D721Med (cell line): ENCODE measurements at places on chromosomes 4 and X.

DNA sequence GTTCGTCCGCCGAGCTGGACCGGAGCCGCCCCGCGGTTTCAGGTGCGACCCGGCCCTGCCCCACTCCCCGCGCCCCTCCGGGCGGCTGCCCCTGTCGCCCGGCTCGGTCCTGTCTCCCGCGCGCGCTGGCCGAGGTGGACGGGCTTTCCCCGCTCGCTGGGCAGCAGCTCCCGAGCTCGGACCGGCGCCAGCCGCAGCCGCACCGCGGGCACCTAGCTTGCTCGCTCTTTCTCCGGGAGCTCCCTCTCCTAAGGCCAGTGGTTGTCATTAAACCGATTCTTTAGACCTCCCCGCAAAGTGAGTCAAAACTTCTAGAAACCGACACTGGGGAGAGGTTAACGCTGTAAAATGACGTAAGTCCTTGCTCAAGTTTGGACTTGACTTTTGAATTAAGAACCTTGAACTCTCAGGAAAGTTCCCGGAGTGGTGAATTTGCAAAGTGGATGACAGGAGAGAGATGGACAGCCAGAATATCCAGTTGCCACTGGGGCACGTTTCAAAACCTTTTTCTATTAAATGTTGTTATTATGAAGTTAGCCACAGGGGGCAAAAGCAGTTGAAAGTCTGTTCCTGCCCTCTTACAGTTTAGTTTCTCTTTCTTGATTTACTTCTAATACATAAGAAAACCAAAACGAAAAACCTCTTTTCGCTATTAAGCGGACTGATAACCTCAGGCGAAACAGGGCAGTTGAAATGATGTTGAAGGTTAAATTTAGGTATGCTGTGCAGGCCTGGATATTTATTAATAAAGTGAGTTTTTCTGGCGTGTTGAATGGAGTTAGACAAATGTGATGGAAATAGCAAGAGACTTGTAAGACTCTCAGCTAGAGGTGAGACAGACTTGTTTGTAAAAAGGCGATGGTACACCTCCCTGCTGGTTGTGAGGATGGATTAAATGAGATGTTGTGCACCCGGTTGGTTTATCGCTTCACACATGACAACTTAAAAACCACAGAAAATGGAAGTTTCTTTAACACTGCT lies 847 bp downstream of the PI4K2B start:
- DNase-seq = no peak

- DNase-seq = no peak
Measured at GRCh38 chr4:156710365-156711192, 261.0 kb downstream of the PDGFC start.

DNA sequence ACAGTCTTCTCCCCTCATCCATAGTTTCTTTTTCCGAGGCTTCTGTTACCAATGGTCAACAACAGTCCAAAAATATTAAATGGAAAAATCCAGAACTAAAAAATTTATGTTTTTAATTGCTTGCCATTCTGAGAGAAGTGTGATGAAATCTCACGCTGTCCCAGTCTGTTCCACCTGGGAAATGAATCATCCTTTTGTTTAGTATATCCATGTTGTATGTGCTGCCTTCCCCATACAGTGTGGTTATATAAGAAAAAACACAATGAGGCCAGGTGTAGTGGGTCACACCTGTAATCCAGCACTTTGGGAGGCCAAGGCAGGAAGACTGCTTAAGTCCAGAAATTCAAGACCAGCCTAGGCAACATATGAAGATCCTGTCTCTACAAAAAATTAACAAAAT lies 161.6 kb downstream of the CHIC2 start:
- DNase-seq = no peak

- no peak for DNase-seq
Measured at GRCh38 chrX:67207912-67208311, 335.9 kb upstream of the AR start.

GRCh38 chr4:160319221-160319867 lies 1216.5 kb downstream of the RAPGEF2 start:
- DNase-seq = no peak

- no peak for DNase-seq
Measured at GRCh38 chrX:24561121-24561520, 86.0 kb downstream of the PCYT1B start.

DNA sequence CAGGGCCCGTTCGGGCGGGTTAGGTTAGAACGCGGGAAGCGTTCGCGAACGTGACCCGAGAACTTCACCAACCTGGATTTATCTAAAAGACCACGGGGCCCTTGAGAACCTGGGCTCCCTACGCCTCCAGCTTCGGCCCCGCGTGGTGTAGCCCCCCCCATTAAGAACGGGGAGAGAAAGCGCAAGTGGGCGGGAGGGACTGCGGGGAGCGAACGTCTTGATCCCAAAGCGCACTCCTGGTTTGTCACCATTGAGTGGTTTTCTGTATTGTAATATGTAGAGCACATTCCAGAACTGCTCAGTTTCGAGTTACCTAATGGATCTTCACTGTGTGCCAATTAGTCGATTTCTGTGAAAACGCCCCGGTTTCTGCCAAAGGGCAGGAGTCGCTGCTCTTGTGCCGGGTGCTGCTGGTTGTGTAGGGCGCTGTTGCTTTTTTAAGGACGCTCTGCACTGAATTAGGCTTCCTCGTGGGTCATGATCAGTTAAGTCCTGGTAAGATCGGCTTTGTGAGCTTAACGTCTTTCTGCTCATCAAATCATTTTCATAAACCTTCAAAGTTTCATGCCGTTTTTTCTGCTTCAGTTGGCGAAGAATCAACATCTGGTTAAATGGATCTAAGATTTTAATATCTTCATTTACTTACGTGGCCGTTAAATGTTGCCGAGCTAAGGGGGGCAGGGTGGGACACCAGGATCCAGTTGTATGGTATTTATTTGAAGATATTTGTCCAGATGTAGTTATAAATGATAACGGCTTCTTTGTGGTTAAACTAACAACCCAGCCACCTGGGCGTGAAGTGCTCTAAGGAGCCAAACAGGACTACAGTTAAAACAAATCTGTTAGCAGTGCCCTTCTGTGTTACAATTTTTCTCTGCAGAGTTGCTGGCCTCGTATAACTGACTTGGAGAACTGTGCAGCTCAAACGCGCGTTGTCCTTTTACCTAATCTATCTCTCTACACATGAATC lies 809 bp downstream of the MND1 start:
- no peak for DNase-seq

DNA sequence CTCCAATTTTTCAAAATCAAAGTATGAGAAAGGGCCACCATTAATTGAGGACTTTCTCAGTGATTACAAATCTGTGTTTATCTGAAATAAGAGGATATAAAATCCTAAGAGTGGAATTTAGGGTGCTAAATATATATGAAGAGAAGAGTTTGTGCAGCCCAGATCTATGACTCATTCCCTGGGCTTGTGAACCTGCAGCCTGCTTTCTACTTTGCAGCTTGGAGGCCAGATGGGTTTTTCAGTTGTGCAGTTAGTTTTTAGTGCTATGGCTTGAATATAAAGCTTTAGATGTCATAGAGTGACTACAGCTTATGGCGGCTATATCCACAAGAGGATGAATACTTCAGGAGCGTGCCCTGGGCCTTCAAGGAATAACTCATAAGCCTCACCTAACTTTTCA lies 1391.1 kb downstream of the FSTL5 start:
- no peak for DNase-seq

DNA sequence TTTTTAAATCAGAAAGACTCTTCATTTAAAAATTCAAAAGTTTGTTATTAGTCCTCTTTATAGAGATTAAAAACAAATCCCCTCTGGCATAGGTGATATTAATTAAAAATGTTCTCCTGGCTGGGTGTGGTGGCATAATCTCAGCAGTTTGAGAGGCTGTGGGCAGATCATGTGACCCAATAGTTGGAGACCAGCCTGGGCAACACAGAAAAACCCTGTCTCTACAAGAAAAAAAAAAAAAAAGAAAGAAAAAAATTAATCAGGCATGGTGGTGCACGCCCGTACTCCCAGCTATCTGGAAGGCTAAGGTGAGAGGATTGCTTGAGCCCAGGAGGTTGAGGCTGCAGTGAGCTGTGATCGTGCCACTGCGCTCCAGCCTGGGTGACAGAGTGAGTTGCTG lies 38.9 kb downstream of the RASGEF1B start:
- no peak for DNase-seq

GRCh38 chrX:38657562-38657961 lies 96.2 kb downstream of the TSPAN7 start:
- DNase-seq = no peak

GRCh38 chrX:135089126-135089525 lies 31.2 kb downstream of the ETDB start:
- no peak for DNase-seq

DNA sequence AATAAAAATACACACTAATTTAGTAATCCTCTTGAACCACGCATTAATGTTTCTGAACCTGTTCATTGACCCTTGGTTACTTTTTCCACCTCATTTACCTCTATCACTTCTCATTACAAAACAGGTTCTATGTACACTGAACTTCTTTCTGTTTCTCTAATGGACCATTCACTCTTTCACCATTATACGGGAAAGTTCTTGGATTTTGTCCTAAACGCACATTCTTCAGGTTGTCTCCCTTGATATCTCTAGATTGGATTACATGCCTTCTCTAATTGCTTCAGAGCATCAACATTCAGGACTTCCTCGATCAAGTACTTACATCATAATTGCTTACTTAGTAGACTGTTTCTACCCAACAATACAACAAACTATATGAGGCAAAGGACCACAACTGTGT lies 359.4 kb upstream of the FSTL5 start:
- no peak for DNase-seq

DNA sequence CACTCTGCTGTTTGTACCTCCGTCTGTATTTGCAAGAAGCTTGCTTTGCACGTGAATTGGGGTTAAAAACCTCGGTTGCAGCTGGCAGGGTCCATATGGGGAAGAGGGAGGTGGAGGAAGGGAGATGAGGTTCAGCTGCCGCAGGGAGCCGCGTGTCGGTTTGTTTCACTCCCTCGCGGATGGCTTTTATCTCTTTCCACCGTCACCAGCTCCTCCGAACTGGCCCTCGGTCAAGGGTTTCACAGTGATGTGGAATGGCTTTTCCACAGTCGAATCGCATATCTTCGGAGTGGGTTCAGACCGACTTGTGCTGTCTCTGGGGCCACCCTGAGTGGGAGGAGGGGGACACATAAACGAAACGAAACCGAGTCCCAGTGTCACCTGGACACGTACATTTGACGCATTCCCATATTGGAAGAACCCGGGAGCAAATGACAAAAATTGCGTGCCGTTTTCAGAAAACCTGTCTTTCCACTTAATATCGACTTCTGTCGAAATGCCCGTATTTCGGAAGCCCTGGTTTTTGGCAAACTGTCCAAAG lies 929 bp downstream of the ZBTB33 start:
- no peak for DNase-seq

DNA sequence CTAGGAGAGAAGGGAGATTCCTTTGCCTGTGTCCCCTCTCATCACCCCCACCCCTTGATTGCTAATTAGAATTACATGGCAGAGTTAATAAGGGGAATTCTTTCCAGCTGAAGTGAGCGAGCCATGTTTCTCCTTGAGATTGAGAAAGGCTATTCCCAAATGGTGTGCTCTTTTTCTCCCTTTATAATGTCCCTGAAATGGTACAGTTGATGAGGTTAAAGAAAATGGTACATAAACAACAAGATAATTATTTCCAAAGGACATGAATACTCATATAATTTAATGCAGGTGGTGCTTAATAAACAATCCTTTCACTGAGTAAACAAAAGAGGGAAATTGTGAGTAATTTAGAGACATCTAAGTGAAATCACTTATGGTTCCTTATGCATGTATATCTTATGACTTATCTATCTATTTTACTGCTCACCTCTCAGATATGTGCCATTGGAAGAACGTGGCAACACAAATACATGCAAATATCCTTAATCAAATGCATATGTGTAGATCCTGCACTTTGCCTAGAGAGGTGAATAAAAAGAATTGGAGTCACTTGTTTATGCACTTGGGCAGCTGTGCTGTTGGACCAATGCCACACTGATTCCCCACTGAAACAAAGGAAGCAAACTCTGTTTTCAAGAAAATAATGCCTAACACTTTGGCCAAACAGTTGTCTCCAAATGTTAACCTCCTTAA lies 106.6 kb upstream of the WDR44 start:
- DNase-seq = no peak

DNA sequence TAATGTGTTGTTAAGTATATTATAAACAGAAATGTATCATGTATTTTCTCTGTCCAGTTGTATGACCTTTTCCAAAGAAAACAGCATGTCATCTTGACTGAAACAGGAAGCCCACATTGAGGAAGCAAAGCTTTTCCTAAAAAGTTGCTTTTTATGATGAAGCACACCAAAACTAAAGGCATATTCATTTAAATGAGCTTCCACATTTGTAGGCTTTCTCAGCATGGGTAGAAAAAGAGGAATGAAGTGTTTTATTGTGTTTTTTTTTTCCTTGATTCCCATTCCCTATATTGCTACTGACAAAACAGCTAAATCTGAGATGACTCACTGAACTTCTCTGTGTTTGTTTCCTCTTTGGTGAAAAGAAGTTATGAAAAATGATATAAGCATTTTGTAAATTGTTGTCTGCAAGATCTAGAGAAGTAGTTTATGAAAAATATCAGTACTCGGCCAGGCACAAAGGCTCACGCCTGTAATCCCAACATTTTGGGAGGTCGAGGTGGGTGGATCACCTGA lies 32.5 kb upstream of the FRAS1 start:
- no peak for DNase-seq

GRCh38 chr4:173237152-173237551 lies 68.5 kb downstream of the GALNT7 start:
- DNase-seq = no peak

GRCh38 chr4:10974371-10974770 lies 289.8 kb upstream of the CLNK start:
- DNase-seq = no peak

- DNase-seq = no peak
Measured at GRCh38 chrX:19886883-19887531, 393 bp downstream of the SH3KBP1 start.

DNA sequence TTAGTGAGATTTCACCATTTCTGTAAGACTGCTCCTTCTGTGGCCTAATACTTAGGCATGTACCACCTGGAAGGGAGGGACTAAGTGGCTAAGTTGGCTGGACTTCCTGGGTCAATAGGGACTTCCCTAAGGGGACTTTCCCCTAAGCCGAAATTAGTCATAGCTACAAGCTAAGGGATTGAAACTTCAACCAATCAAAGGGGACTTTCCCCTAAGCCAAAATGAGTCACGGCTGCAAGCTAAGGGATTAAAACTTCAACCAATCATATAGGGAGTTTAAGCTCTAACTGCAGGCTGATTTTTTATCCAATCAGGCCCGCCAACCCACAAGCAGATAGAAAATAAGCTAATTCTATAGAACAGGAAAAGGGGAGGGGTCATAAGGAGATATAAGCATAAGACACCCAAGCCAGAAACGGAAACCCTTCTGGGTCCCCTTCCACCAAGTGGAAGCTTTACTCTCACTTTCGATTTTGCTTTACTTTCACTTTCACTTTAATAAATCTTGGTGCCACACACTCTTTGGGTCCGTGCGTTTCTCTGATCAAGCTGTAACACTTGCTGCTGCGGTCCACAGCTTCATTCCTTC lies 382.8 kb downstream of the KLHL4 start:
- no peak for DNase-seq

DNA sequence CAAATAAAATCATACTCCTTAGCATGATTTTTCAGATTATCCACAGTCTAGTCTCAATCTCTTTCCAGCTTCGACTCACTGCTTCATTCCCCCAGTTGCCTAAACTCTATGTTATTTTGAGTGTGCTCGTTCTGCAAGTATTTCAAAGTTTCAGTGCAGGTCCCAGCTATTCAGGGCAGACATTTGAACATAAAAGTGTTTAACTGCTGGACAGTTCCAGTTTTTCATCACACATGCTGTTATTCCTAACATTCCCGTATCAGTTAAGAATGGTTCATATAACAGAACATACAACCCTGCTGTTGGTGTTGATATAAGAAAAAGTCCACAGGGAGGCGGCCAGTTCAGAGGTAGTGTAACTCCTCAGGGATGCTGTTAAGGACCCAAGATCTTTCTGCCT lies 113.3 kb downstream of the SLIT2 start:
- no peak for DNase-seq

GRCh38 chr4:38591617-38592337 lies 72.2 kb upstream of the KLF3 start:
- DNase-seq = no peak
